Stimulated activated CD8-positive, alpha-beta memory T cell treated with anti-CD3 and anti-CD28 coated beads, Interleukin-7, amount 100 ng/mL, for 4 hours (primary cell): ENCODE measurements at places on chromosomes 5 and 9.

DNA sequence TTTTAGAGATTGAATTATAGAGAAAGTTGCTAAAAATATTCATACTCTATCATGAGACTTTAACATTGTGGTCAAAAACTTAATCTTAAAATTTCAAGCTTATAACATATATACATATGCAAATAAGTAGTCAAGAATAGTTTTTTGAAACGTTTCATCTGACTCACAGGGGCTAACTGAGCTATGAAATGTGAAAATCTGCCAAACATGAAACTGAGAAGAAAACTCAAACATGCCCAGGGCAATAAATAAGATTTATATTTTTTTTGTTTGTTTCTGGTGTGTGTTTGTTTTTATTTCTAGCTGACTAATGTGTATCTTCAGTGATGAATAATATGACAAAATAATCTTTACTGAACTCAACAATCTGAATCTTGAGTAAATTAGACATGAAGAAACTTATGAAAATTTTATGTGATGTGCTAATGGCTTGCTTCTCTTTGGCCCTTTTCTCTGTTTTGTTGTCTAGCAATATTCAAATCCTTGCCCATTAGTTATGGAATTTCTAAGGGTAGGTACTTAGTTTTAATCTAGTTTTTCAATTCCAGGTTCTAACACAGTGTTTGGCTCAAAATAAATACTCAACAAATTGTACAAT, 99.9 kb downstream of the FAM174A start:
- DNase-seq, result no peak

GRCh38 chr5:147887930-147888329, 9.4 kb downstream of the SCGB3A2 start:
- no peak for DNase-seq

GRCh38 chr5:75200776-75201175, 35.9 kb downstream of the ANKRD31 start:
- no peak for DNase-seq

GRCh38 chr5:32439086-32439642, 5.4 kb downstream of the ZFR start:
- DNase-seq, result no peak

GRCh38 chr5:144481861-144482260, 311.2 kb downstream of the KCTD16 start:
- DNase-seq, result no peak

DNA sequence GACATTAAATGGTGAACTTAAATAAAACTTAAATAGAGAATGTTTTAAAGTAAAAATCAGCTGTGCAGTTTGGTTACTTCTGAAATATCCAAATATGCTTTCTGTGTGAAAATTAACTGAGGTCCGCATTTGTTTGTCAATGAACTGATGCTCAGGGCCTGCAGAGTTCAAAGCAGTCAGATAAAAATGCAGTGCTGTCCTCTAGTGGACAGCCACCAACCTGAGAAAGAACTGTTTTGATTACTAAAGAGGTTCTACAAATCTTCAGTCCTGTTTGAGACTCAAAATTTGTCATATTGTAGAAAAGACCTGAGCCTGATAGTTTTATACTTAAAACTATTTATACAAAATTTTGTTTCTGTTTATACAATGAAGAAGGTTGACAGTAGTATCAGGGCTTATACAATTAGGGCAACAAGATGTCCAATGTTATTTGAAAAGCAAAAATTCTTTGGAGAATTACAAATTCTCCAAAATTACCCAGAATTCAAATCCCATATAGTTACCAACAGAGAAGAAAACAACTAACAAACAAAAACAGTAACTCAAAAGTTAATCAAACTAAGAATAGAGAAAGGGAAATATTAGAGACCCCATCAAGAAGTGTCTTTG, 232.3 kb upstream of the TBCA start:
- no peak for DNase-seq

- no peak for DNase-seq
Measured at GRCh38 chr5:39501397-39501796, 76.6 kb upstream of the DAB2 start.

GRCh38 chr9:74500584-74500924, 3.4 kb downstream of the RORB start:
- no peak for DNase-seq

- DNase-seq, result no peak
Measured at GRCh38 chr5:58314356-58315210, 145.3 kb downstream of the PLK2 start.
